Right ventricle myocardium inferior (tissue), 1 donor: ENCODE measurements at places on chromosomes 13 and 19. TPM values are rescaled to one million over a fixed set of nuclear protein-coding genes. Genes with fewer than 3 reads are reported as not detected.

DDA1 gene
- total RNA-seq = 28.8 TPM

ZNF823 gene
- 4.2 TPM for total RNA-seq

PTGIR gene
- total RNA-seq = 3.8 TPM

LGALS7 gene
- not detected for total RNA-seq

DNA sequence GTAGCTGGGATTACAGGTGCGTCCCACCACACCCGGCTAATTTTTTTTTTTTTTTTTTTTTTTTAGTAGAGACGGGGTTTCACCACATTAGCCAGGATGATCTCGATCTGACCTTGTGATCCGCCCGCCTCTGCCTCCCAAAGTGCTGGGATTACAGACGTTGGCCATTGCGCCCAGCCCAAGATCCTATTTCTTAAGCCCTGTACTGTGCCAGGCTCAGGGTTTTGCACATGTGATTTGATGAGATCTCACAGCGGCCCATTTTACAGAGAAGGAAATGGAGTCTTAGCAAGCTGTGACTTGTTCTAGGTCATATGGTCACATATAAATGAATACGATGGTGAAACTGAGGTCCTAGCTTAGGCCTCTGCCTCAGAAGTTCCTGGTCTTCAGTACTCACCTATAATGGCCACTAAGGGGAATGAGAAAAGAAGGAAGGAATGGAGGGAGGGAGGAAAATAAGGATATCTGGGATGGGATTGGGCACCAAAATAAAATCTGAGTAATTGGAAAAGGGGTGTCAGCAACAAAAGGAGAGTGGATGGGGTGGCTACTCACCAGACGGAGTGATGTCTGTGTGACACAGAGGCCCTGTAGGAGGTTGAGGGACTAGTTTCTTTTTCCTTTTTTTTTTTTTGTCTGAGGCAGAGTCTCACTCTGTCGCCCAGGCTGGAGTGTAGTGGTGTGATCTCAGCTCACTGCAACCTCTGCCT lies 1.3 kb downstream of the OSCAR start:
- DNase-seq = no peak

DNA sequence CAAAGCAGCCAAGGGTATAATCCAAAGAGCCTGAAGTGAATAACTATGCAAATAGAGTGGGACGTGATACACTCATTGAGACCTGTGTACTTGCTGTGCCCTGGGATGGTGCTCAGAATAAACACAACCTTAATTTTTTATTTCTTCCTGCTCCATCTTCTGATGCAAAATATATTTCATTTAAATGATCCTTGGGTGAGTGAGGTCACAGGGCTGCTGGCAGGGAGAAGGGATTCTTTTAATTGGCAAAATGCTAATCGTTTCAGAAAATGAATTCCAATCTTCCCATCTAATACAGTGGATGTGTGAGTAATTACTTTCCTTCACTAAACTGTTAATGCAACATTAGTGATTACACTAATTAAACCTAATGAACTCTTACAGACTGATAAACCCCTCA lies 63.5 kb downstream of the SIAH3 start:
- no peak for DNase-seq

GRCh38 chr19:44943801-44944249 lies 1.8 kb downstream of the APOC4 start:
- no peak for DNase-seq
